ENCODE measurements at places on chromosomes 12 and 14.

DNA sequence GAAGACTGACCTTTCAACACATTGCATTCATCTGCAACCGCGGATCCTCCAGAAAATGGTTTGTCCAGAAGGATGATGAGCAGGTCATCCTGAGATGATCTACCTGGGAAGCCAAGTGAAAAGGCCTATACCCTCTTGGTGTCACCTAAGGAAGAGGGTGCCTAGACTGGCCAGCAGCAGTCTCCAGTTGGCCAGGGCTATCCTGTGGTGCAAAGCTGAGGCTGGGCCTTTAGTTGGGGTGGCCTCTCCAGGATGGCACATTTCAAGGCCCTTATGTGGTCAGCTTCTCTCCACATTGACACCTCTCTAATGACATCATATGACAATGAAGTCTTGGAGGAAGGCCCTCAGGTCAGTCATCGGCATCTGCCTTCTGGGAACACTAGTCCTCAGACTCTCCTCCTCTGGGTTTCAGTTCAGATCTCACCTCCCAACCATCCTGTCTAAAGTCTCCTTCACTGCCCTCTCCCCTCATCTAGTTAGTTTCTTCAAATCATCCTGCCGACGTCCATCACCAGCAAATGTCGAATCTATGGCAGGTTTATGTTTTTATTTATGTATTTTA, 3.3 kb upstream of the SLC22A17 start:
- no peak for ATAC-seq

- ATAC-seq: no peak
Measured at GRCh38 chr12:121630791-121631355, 4.5 kb downstream of the ORAI1 start.

DNA sequence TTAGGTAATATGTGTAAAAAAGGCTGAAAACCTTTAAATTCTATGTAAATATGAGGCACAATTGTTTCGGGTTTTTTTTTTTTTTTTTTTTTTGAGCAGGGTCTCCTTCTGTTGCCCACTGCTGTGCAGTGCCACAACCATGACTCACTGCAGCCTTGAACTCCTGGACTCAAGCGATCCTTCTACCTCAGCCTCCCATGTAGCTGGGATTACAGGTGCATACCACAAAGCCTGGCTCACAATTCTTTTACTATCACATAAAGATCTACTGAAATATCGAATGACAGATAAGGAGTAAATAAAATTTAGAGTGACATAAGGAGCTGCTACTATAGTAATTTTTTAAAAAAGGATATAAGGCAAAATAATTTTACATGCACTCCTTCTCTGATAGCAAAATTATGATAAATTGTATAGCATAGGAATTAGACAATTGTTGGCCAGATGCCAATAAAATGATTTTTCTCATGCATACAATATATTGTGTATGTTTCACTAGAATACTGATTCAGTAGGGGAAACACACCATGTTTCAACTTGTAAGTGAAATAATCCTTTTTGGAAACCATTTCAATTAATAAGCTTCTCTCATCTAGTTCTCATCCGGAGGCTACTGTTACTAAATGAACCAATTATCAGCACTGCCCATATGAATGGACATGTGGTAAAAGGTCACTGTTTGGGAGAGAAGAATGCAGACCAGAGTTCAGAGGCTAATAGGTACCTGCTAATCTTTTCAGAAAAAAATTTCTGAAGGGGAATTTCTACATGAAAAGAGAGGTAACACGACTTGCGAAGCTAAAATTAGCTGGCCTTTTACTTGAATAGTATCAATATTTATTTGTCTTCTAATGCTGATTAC, 108.4 kb downstream of the PPP1R12A start:
- no peak for ATAC-seq

- peak; percentile 98 for ATAC-seq
Measured at GRCh38 chr12:29317556-29318363, 63.2 kb downstream of the ERGIC2 start.

- no peak for ATAC-seq
Measured at GRCh38 chr12:129753586-129753985, 150.2 kb downstream of the TMEM132D start.

GRCh38 chr14:35766036-35766699, 42.9 kb downstream of the RALGAPA1 start:
- no peak for ATAC-seq

DNA sequence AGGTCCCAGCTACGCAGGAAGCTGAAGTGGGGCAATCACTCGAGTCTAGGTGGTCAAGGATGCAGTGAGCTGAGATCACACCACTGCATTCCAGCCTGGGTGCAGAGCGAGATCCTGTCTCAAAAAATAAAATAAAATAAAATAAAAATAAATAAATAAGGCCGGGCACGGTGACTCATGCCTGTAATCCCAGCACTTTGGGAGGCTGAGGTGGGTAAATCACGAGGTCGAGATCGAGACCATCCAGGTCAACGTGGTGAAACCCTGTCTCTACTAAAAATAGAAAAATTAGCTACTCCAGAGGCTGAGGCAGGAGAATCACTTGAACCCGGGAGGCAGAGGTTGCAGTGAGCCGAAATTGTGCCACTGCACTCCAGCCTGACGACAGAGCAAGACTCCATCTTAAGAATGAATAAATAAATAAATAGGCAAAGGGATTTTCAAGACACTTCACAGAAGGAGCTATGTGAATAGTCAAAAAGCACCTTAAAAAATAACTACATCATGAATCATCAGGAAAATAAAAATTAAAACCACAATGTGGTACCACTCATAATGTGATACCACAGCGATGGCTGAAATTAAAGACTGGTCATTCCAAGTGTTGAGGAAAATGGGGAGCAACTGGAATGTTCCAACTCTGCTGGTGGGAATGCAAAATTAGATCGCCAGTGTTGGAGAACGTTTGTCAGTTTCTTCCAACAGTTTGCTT, 92.9 kb upstream of the TBX3 start:
- no peak for ATAC-seq

DNA sequence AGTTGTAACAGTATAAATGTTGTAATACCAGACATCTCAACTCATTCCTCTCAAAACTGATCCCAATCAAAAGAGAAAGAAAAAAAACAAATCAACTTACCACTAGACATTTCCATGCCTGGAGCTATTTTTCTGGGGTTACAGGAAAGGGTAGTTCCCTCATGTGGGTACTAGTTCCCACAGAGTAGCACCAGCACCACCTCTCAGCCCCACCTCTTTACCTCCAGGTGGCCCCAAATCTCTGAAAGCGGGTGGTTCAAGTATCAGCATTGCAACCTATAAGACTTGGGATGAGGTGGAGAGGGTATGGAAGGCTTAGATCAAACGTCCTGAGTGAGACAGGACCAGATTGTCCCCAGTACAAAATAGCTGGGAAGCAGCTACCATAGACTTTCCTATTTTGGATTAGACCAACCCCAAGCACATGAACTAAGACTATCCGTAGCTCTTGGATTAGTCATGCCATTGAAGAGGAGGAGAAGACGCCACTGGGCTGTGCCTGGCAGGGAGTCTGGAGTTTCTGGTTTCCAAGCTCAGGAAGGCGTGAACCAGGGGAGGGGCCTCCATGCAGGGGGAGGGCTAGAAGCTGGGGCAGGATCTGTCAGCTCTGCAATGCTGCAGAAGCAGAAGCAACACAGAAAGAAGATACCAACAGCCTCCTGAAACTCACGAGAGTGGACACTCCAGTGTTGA, at the start of gene SLC39A2:
Gene SLC39A2, plus strand, starts transcription at position 620 of the 693 bp plus-strand sequence. CDS start 154 bp downstream, outside the sequence.
- peak; percentile 95 for ATAC-seq

- ATAC-seq: no peak
Measured at GRCh38 chr12:26941215-26941594, 2.9 kb downstream of the FGFR1OP2 start.

GRCh38 chr12:128052331-128052730, 214.6 kb upstream of the TMEM132C start:
- no peak for ATAC-seq

DNA sequence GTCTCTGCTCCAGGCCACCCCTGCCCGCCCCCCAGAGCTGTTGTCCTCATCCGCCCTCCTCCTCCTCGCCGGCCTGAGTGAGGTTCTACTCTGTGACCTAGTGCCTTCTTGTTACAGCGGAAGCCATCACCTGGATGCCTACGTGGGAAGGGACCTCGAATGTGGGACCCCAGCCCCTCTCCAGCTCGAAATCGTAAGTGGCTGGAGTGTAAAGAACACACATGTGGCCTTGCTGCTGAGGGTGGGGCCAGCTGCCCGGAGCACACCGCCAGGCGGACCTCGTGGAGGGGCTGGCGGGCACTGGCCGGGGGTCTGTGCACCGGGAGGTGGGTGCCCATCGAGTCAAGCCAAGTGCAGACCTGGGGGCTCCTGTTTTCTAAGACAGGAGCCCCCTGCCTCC, 19.4 kb downstream of the MEG3 start:
- ATAC-seq: no peak

- ATAC-seq: peak; percentile 4
Measured at GRCh38 chr12:42145197-42145549, 499 bp upstream of the GXYLT1 start.

DNA sequence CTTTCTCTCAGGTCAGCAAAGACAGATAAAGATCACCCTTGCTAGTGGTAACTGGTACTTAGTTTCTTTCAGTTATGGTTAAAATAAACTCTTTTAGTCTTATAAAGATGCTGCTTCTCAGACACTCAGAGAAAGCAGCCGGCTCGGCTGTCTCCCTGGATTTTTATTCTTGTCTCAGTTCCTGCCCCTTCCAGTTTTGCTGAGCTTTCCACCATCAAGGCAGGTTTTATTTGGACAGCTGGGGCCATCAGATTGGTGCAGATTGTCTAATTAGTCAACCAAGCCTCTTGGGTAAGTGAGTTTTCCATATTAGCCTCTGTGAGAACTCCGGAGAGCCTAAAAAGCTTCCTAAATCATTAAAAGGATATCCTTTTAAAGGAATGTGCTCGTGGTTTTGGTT, 130.8 kb upstream of the BMP4 start:
- no peak for ATAC-seq

DNA sequence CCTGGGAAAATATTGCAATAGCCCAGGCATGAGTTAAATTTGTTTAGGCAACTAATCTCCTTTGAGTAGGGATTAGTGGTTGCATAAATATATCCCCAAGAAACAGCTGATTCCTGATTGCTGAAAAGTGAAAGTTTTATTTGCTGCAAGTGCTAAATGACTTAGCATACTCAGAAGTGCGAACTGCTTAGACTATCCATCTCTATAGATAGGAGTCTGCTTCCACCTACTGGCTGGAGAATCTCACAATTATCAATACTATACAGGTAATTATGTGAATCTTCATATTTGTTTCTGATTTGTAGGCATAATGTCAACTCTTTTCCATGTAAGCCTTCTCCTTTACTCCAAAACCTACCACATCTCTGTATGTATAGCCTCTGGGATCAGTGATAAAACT, 12.0 kb upstream of the SLCO1B3 start:
- ATAC-seq: no peak

DNA sequence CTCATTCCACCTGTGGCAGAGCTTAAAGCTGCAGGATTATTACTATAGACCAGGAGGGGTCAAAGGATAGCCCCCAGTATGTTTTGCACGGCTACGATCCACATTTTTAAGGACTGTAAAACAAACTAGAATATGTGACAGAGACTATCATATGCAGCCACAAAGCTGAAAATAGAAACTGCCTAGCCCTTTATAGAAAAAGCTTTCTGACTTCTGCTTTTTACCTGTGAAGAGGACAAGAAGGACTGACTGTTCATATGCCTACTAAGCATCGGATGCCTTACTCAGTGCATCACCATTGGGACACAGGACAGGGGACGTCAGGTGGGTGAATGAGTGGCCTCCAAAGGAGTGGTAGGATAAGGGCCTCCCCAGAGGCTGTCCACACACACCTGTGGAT, 29.8 kb downstream of the SPTB start:
- no peak for ATAC-seq

- ATAC-seq: no peak
Measured at GRCh38 chr14:64637735-64638473, 66.3 kb upstream of the PLEKHG3 start.

DNA sequence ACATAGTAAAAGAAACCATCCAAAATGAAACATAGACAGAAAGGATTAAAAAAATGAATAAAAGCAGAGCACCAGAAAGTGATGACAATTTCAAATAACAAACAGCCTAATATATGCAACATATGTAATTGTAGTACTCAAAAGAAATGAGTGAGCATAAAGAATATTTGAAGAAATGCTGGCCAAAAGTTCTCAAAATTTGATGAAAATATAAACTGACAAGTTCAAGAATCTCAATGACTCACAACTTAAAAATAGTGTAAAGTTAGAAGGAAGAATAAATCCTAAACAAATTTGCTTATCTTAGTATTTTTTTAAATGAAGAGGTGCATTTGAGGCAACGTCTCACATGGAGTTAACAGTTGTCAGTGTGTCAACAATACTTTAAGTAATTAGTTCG, 498.9 kb downstream of the SLC6A15 start:
- ATAC-seq: no peak

DNA sequence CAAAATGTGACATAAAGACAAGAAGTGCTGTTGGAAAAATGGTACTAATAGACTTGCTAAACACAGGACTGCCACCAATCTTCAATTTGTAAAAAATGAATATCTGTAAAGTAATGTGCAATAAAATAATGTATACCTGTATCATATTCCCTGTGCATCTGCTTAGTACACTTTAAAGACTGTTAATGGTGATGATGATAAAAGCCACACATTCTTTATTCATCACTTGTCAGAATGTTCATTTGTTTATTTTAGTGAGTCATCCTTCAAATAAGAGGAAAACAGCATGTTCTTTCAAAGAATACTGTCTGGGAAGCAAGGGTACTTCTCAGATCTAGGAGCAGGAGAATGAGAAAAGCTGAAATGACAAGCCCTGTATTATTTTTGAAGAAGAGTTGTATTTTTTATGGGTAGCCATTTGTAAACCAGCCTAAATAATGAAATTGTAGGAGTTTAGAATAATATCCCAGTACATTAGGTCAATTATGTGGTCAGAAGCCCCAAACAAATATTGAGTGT, 78.3 kb upstream of the PSMA6 start:
- ATAC-seq: peak; percentile 55

DNA sequence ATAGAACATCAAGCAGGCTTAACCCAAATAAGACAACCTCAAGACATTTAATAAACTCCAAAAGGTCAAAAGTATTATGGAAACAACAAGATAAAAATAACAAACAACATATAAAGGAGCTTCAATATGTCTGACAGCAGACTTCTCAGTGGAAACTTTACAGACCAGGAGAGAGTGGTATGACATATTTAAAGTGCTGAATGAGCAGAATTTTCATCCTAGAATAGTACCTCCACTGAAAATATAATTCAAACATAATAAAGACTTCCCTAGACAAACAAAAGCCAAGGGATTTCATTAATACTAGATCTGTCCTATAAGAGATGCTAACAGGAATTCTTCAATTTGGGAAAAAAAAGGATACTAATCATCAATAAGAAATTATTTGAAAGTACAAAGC, 1005.0 kb downstream of the TMTC2 start:
- no peak for ATAC-seq

Data from esophagus mucosa (tissue), 1 donor.